ENCODE measurements at places on chromosomes 3 and 15.
A peak's percentile ranks its signal among the peaks of the same experiment; 100 is the strongest.

- DNase-seq, result no peak
Observed at GRCh38 chr3:8875836-8876235, 87.4 kb downstream of the RAD18 start.

DNA sequence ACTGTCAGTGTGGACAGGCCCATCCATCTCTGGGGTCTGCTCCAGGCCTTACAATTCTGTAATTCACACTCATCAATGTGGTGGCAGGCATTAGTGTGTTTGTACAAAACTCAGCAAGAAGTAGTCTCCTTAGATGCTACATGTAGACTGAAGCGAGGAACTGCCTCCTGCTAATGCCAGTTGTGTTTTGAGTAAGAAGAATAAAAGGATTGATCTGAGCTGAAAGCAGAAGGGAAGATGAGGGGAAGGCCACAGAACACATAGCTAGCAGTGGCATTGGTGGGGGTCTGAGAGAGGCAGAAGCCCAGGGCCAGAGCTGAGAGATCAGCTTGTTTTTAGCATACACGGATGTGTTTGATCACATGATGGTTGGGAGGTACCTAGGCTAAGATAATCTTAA is 144.1 kb downstream of the TIGIT start:
- no peak for DNase-seq

DNA sequence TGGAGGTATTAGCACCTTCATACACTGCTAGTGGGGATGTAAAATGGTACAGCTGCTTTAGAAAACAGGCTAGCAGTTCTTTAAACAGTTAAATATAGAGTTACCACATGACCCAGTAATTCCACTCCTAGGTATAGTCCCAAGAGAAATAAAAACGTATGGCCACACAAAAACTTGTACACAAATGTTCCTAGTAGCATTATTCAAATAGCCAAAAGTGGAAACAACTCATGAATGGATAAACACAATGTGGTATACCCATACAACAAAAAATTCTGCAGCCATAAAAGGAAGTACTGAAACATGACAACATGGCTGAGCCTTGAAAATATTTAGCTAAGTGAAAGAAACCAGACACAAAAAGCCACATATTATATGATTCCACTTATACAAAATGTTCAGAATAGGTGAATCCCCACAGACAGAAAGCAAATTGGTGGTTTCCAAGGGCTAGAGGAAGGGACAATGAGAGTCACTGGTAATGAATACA is 40.8 kb upstream of the KLF13 start:
- no peak for DNase-seq

DNA sequence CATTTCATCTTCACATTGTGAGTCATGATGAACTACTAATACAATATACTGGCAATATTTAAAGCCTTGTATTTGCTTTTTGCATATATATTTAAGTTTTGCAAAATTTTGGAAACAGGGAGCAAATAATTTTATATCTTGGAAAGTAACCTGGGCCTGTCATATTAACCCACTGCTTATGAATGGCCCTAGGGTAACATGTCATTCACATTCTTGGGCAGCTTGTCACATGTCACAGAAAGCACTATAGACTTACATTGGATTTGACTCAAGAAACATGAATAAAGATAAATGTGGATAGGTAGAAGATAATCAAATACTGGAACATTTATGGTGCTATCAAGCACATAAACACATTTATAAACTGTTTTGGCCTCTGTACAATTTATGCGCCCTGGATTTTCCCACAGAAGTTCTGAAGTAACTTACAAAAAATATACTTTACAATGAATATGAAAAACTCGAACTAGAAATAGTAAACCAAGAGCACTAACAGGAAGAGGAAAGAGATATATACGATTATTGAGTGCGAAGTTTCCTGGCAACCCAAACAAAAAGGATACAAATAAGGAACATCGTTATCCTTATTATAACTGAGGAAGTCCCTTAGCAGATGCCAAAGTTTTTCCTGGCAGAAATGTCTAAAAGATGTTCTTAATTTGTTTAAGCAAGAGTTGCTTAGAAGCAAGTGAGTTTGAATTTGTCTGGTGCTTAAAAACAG is 257.2 kb downstream of the RBMS3 start:
- DNase-seq, result no peak

GRCh38 chr15:56094171-56094570 is 100.8 kb upstream of the NEDD4 start:
- no peak for DNase-seq

- DNase-seq, result no peak
Observed at GRCh38 chr3:80994085-80994665, 767.3 kb downstream of the GBE1 start.

DNA sequence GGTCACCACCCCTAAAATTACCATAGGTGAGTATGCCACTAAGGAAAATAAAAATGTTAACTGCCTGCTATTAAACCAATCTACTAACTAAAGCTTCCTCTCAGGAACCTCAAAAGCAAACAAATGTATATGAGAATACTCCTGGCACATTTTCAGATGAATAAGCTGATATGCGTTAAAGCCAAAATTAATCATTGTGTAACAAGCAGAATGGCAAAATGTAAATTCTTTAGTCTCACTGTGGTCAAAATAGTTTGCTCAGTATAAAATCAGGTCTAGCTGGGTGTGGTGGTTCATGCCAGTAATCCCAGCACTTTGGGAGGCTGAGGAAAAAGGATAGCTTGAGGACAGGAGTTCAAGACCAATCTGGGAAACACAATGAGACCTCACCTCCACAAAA is 53.6 kb downstream of the SUMF1 start:
- DNase-seq, result peak; percentile 68

- peak; percentile 87 for DNase-seq
Observed at GRCh38 chr3:30631243-30631904, 25.0 kb downstream of the TGFBR2 start.

GRCh38 chr3:5347486-5347885 is 160.0 kb downstream of the EDEM1 start:
- no peak for DNase-seq

DNA sequence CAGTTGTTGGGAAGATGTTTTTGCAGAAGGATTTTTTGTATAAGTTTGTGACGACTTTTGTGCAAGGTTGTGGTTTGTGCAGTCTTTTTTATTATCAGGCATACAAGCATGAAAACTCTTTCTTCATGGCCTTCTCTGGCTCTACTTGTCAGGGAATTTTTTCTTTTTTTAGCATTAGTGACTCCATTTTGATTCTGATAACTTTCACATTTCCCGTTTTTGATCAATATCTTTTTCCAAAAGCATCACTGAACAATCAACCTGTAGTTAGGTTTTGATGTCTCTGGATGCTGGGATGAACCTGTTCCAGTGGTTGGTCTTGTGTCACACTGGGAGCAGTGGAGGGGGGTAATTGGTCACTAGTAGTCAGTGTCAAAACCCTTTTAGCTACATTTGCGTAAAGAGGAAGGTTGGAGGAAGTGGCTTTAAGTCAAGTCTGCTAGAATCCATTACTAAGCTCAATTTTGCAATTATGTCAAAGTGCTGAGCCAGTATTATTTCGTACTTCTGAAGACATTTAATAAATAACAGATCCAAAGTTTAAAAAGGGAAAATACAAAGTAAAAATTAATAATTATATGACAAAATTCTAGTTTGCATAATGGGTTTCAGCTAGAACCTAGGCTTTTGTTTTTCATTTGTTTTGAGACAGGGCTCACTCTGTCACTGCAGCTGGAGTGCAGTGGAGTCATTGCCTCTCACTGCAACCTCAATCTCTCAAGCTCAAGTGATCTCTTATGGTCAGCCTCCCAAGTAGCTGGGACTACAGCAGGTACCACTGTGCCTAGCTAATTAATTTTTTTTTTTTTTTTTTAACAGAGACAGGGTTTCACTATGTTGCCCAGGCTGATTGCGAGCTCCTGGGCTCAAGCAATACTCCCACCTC is 18.8 kb upstream of the CFAP161 start:
- DNase-seq, result no peak

DNA sequence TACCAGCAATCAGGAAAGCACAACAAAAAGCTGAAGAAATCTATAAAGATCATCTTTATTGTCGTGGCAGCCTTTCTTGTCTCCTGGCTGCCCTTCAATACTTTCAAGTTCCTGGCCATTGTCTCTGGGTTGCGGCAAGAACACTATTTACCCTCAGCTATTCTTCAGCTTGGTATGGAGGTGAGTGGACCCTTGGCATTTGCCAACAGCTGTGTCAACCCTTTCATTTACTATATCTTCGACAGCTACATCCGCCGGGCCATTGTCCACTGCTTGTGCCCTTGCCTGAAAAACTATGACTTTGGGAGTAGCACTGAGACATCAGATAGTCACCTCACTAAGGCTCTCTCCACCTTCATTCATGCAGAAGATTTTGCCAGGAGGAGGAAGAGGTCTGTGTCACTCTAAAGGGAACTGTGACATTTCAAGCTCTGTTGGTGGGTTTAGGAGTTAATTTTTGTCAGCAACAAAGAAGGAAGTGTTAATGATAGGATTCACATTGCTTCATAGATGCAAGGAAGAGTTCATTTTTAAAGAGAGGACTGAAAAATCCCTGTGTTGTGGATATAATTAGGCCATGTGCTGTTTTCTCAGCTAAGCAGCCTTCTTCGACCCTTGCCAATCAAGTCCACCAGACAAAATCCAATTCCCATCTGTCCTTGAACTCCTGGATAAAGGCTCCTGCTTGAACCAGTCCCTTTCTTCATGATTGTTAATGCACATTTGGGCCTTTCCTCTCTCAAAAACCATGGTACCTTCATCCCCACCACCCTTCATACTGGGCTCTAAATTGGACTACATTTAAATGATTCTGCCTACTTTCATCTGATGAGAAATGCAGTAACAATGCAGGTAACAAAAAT is 1.2 kb downstream of the GPR15 start:
- DNase-seq, result no peak

- no peak for DNase-seq
Observed at GRCh38 chr15:74123131-74123429, 7.3 kb upstream of the ISLR2 start.

GRCh38 chr3:135965506-135966270 is at the start of gene PPP2R3A:
Gene PPP2R3A (plus strand): TSS chr3:135965728. CDS start chr3:136001499, 35,771 bp downstream.
- peak; percentile 83 for DNase-seq

DNA sequence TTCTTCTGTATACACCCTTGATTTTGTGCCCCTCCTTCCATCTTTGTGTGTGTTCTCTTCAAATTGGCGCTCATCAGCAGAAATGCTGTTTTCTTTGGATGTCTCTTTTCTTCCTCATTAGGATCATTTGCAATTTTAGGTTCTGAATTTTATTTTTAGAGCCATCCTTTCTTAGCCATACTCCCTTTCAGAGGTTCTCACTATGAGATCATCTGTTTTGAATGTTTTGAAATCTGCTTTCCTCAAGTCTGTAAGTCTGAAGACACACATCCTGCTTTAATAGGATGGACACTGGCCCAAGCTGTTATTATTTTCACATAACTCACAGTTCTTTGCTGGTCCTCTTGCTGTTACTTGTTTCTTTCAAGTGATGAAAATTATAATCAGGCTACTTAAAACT is 124.8 kb downstream of the BDH1 start:
- DNase-seq, result peak; percentile 58

- DNase-seq, result no peak
Observed at GRCh38 chr3:168961271-168961670, 702.2 kb downstream of the MECOM start.

DNA sequence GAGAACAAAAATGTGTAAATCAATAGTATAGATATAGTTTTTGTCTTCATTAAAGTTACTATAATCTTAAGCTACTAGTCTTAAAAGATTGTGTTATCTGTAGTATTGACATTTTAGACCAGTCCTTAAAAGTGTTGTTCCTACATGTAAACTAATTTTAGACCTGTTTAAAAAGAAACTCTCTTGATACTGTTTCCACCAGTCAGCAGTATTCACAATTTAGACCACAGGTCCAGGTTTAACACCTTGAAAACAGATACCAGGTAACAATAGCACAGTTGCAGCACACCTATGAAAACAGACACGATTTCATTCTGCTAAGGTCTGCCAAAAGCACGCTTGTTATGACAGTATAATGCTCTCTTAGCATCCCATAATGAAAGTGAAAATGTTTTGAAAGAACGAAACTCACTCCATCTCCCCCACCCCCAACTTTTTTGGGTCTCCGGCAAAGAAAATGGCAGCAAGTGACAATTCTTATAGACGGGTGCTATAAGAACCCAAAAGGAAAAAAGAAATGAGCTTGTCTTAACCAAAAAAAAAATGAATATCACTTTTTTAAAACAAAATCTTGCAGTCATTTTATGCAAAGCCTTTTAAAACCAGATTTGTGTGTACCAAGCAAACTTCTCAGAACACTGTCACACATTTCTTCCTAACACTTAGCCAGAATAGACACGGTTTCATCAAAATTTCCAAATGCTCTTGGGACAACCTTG is 1.6 kb downstream of the EIF4E3 start:
- DNase-seq, result no peak

- peak; percentile 87 for DNase-seq
Observed at GRCh38 chr3:179969525-179969924, 67.2 kb downstream of the PEX5L start.

DNA sequence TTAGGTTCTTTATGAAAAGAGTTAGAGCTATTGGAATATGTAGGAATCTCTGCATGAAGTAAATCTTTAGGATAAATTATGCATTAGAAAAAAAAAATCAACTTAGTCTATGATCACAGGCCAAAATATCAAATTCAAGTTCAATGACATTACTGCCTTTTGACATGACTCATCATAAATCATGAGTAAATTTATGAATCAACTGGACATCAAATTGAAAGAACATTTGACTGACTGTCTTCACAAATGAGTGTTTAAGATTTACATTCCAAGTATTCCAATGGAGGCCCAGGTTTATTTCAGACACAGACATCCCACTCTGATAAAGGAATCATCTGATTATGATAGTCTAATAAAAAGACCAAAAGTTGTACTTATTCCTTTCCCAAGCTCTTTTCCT is 192.8 kb upstream of the TTC14 start:
- DNase-seq, result peak; percentile 74

GRCh38 chr3:58143417-58144055 is 67.2 kb downstream of the DNASE1L3 start:
- DNase-seq, result no peak

DNA sequence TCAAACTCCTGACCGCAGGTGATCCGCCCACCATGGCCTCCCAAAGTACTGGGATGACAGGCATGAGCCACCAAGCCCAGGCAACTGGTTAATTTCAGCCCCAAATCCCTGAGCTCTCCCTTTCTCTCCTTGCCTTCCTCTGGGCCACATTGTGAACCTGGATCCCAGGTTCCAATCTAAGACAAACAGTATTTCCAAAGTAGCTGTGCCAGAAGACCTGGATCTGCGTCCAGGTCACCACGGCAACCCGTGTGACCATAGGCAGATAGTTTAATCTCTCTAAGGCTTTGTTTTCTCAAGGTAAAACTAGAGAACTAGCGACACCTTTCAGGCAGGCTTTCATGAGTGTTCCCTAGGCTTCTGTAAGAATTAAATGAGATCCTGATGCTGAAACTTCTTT is 5.9 kb upstream of the RBPMS2 start:
- no peak for DNase-seq

- no peak for DNase-seq
Observed at GRCh38 chr3:150751781-150752263, 11.1 kb downstream of the SIAH2 start.

GRCh38 chr3:64244011-64244942 is 19.0 kb upstream of the PRICKLE2 start:
- peak; percentile 60 for DNase-seq

- no peak for DNase-seq
Observed at GRCh38 chr15:67750371-67750770, 74.9 kb upstream of the SKOR1 start.

Data from HCEC 1CT (cell line).